H54 (cell line): ENCODE measurements at places on chromosomes 12 and 14.

GRCh38 chr14:36361210-36361853 is 40.9 kb upstream of the MBIP start:
- no peak for DNase-seq

DNA sequence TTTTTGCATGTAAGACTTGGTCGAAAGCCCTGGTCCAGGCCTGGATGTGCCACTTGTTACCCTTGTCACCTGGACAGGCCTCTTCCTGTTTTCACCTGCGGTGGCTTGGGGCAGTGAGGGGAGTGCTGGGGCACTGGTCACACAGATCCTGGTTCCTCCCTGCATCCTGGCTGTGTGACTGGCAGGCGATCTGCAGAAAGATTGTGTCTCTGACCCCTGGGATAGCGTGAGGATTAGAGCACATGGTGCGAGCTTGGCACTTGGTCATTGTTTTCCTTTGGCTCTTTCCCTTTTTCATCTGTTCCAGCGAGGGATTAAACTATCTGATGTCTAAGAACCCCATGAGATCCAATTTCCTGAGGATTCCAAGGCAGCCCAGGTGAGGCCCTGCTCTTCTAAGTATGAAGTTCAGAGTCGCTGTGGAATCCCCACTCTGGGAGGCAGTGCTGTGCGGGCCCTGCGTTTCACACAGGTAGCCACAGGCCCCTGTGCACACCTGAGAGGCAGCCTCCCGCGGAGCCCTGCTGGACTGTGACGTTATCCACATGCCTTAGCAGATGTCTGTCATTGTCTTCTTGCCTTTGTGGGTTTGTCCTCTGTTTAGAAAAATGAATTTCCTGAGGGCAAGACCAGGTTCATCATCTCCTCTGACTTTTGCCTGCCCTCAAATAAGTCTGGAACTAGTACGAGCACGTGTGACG is 288.4 kb downstream of the CACNA1C start:
- DNase-seq = no peak

GRCh38 chr14:53850714-53851296 is 105.8 kb downstream of the BMP4 start:
- DNase-seq = no peak

GRCh38 chr14:77612011-77612620 is 4.3 kb downstream of the SPTLC2 start:
- no peak for DNase-seq

- DNase-seq = no peak
Observed at GRCh38 chr14:81797315-81797714, 263.7 kb upstream of the SEL1L start.

GRCh38 chr12:95257541-95257940 is 39.9 kb downstream of the VEZT start:
- DNase-seq = no peak

DNA sequence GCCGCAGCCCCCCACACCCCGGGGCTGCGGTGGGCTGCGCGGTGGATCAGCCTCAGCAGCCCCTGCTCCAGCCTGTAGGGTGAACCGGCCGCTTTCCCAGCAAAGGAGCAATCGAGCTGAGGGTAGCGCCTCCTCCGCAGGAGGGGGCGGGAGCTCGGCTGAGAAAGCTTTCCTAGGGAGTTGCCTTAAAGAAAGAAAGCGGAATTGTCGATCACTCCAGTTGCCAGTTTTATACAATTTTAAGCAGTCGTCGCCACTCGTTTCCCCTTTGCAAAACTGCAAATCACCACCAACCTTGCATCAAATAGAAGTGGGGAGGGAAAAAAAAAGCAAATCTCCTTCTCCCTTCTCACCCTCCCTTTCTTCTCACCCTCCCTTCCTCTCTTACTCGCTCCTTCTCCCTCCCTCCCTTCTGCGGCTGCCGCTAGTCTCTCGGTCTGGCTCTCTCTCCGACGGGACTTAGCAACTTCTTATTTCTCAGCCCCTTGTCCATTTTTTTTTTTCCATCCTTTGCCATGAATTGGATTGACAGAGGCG is at the start of gene PDE3A:
Gene PDE3A (plus strand): TSS at position 424 of the 537 bp plus-strand sequence. CDS start 748 bp downstream, outside the sequence.
- peak; percentile 62 for DNase-seq
